ENCODE measurements at places on chromosomes 6 and 20.
A peak's percentile ranks its signal among the peaks of the same experiment; 100 is the strongest.

DNA sequence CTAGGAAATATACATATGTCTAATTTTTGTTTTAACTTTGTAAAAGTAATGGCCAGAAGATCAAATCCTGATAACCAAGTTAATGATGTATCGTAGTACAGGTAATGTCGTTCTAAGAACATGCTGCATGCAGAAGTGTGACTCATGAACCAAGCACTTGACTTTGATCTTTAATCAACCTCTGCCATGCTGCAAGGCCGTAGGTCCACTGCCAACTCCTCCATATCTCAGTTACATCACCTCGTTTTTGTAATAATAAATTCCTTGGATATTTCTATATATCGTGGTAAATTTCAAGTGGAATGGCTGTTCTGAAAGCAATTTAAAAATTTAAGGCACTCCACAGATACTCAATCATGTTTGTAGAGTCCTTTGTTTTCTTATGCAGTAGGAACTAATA, 771.7 kb downstream of the EPHA7 start:
- DNase-seq = no peak

DNA sequence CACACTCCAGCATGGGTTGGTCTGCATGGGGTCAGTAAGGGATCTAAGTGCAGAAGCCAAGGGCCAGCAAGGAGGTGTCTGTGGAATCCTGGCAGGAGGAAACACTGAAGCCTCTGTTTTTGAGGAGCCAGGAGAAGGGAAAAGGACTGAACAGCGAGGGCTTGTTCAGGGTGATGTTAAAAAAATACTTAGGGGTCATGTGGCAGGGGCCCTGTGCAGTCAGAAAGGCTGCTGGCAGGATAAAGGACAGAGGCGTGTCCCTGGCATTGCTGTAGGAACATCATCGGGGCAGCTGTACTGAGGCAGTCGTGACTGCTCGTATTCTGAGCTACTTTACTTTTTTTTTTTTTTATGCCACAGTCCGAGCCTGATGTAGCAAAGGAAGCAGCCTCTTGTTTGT, 127.1 kb upstream of the ZFP64 start:
- no peak for DNase-seq

DNA sequence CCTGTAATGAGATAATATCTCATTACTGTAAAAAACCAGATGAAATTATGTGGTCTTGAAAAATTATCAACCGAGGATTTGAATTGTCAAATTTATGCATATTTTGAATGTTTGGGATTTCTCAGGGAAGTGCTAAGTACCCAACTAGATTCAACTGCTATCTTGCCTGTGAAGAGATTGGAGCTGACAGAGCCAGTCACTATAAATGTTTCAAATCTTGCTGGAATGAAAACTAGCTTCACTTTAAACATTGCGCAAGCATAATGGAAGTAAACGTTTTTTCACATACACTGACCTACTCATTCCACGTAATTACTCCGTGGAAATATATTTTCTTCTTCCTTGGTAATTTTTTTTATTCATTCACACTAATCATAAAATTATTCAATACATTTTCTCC, 46.7 kb downstream of the TMEM170B start:
- no peak for DNase-seq

GRCh38 chr20:61951695-61952533, 113.8 kb downstream of the TAF4 start:
- no peak for DNase-seq

DNA sequence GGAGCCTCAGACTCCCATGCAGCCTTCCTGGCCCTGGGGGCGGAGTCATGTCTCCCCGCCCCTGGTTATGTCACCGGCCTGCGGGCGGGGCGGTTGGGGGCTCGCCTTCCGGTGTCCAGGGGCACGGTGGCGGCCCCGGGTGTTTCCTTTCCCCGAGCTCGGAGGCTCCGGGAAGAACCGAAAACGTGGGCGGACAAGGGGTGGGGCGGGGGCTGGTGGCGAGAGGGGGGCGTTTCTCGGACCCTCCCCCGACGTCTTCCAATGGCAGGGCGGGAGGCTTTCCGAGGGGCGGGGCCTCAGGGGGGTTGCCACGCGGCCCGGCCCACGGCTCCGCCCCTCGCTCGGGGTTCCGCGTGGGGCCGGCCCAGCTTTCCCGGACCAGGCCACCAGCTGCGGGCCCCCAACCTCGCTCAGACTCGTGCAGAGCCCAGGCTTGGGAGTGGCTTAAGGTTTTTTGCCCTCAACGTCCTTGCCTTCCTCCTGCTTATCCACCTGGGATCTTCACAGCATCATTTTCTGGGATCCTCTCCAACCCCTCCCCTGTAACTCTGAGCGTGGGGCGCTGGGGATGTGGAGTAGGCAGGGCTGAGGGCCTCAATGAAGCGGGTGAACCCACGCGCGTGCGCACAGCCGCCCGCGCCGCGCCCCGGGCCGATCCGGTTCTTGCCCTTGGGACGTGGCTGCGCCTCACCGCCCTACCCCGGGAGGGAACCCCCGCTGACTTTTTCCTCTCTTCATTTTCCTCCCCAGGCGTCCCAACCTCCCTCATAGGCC, 2.1 kb upstream of the NRN1 start:
- DNase-seq = peak; percentile 88

DNA sequence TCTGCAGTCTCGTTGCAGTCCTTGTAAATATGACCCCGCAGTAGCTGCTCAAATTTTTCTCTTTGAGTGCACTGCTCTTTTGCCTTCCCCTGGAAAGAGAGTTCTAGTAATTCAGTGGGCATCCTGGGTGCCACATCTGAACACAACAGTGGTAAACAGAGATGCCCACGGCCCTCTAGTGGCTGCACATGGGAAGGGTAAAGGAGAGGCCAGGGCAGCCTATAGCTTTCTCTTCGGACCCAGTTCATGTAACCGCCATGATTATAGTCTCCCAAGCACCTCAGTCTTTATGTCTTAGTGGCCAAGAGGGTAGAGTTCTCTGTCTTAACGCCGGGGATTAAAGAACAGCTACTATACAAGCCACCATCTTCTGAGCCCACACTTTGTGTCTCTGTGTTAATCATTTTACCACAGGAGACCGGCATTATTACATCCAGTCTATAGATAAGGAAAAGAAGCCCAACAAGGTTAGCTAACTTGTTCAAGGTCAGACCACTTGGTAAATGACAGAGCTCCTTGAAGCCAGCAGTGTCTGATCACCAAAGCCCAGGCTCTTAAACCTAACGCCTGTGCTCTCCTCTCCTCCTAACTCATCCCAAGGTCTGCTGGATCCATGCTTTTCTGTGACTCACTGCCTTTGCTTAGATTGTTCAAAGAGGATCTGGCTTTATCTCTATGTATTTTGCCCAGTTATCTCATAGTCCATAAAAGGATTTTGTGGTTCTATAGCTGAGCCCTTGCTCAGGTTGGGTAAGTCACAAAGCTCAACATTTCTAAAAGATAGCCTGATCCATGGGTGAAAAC, 81.8 kb downstream of the ISM1 start:
- no peak for DNase-seq

DNA sequence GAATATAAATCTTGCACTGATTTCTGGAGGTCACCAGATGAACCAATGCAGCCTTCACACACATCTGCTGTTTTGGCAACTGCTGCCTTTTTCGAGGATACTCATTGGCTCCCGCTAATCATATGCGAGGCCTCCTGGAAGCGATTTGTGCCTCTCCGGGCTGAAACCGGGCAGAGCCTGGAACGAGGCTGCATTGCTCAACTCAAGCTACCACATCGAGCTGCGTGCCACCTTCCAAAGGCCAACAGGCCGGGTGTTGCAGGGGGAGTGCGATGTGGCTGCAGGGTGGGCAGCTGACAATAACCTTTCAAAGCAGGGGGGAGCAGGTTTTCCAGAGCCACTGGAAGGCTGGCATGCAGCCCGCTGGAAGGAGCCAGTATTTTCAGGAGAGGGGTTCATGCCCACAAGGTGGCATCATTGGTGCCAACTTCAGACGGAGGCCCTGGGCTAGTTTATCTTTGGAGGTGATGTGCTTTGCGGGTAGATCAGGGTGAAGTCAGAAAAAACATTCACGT, 122.6 kb upstream of the IFNGR1 start:
- peak; percentile 66 for DNase-seq

GRCh38 chr20:7856756-7857155, 83.5 kb downstream of the HAO1 start:
- DNase-seq = no peak

- peak; percentile 1 for DNase-seq
Measured at GRCh38 chr20:8254911-8255582, 123.0 kb downstream of the PLCB1 start.

GRCh38 chr6:4567141-4567540, 209.1 kb upstream of the CDYL start:
- DNase-seq = no peak

GRCh38 chr6:168016721-168017525, 19.5 kb downstream of the KIF25 start:
- DNase-seq = no peak

DNA sequence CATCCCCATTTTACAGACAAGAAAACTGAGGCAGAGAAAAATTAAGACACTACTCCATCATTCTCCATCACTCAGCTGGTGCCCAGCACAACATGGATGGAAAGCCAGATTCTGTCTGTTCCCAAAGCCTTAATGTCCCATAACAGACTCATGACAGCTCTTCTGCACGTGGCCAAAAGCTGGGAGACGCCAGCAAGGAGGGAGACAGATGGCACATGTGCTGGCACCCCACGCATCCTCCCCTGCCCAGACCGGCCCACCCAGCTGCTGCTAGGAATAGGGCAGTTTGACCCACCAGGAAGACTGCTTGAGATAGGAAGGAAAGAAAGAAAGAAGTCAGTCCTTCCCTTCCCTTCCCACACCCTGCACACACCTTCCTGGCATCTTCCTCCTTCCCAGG, 96.3 kb downstream of the PREX1 start:
- no peak for DNase-seq

GRCh38 chr6:38775870-38776269, 60.8 kb downstream of the DNAH8 start:
- no peak for DNase-seq

DNA sequence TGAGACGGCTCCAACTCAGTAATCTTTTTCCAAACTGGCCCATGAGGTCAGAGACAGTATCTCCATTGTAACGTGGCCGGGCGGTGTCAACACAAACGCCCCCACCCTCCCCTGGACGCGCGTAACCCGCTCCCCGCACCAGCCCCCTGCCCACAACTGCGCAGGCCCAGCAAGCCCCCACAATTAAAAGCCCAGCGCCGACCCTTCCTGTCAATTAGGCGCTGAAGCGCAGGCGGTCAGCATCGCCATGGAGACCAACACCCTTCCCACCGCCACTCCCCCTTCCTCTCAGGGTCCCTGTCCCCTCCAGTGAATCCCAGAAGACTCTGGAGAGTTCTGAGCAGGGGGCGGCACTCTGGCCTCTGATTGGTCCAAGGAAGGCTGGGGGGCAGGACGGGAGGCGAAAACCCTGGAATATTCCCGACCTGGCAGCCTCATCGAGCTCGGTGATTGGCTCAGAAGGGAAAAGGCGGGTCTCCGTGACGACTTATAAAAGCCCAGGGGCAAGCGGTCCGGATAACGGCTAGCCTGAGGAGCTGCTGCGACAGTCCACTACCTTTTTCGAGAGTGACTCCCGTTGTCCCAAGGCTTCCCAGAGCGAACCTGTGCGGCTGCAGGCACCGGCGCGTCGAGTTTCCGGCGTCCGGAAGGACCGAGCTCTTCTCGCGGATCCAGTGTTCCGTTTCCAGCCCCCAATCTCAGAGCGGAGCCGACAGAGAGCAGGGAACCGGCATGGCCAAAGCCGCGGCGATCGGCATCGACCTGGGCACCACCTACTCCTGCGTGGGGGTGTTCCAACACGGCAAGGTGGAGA, at the start of the genes HSPA1A and HSPA1L:
TSS of gene HSPA1A (plus strand) at position 519 of the 814 bp plus-strand sequence. CDS start at position 733, 214 bp downstream.
TSS of gene HSPA1L (minus strand) at position 259 of the 814 bp plus-strand sequence. CDS start 3,311 bp downstream, outside the sequence.
- peak; percentile 95 for DNase-seq

DNA sequence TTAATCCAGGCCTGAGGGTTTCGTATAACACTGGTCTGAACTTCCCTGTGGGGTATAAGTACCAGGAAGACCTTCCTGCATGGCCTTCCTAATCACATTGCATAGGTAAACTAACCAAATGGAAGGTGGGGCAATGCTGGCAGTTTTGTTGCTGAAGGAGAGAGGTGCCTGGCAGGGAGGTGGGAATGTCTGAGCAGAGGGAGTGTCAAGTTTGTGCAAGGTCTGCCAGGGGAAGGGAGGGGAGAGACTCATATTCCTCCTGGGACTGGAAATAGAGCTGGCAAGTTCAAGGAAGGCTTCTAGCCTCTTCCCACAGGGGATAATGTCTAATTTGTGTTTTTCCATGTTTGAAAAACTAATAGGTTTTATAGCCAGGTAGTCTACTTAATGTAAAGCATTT, 70.6 kb downstream of the HDDC2 start:
- DNase-seq = no peak

DNA sequence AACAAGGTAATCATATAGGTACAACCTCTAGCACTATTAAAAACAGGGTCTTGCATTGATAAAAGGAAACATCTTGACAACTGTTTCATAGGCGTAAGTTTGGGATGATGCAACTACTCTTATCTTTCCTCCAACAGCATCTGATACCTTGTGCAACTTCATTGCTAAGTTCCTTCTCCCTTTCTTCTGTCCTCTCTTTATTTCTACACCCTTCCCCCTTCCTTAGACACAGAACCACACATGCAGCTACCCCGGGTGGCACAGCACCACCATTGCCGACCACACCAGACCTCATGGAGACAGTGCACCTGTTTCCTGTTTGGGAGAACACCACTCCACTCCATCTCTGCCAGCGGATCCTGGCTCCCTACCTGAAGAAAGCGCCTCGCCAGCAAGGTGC, 14.4 kb downstream of the MYB start:
- no peak for DNase-seq

- no peak for DNase-seq
Measured at GRCh38 chr6:36897609-36898008, 11.9 kb downstream of the C6orf89 start.

GRCh38 chr6:112298816-112299281, 44.5 kb upstream of the LAMA4 start:
- peak; percentile 73 for DNase-seq

GRCh38 chr20:63712191-63712590, 4.4 kb downstream of the ZGPAT start:
- DNase-seq = no peak

DNA sequence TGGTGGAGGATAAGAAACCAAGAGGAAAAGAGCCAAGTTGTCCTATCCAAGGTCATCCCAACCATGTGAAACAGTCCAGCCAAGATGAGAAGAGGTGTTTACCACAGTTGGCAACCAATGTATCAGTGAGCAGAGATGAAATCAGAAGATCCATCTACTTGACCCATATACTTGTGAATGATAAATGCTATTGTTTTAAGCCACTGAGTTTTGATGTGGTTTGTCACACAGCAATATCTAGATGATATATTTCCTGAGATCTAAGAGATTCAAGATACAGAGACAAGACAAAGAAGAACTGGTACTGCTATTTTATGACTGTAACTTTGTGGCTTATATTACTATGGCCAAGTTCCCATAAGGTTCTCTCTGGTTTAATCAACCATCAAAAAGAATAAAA, 721.2 kb downstream of the MAFB start:
- no peak for DNase-seq

GRCh38 chr6:141463237-141463977, 669.3 kb upstream of the GJE1 start:
- no peak for DNase-seq

DNA sequence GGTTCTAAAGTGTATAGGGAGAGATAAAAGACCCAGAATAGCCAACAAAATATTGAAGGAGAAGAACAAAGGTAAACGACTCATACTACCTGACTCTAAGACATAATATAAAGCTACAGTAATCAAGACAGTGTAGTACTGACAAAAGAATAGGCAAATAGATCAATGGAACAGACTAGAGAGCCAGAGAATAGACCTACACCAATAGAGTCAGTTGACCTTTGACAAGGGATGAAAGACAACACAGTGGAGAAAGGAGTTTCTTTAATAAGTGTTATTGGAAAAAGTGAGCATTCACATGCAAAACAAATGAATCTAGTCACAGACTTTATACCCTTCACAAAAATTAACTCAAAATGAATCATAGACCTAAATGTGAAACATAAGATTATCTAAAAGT, 96.4 kb downstream of the ISM1 start:
- DNase-seq = no peak
